ENCODE measurements at places on chromosomes 3 and 15.
A peak's percentile ranks its signal among the peaks of the same experiment; 100 is the strongest.

GRCh38 chr3:102005551-102005950, 156.2 kb downstream of the NFKBIZ start:
- DNase-seq = no peak

GRCh38 chr3:188041193-188041592, 112.8 kb upstream of the LPP start:
- no peak for DNase-seq

- no peak for DNase-seq
Observed at GRCh38 chr15:95712785-95713184, 617.7 kb upstream of the NR2F2 start.

GRCh38 chr15:32936283-32936918, 218.6 kb downstream of the GREM1 start:
- DNase-seq = no peak

DNA sequence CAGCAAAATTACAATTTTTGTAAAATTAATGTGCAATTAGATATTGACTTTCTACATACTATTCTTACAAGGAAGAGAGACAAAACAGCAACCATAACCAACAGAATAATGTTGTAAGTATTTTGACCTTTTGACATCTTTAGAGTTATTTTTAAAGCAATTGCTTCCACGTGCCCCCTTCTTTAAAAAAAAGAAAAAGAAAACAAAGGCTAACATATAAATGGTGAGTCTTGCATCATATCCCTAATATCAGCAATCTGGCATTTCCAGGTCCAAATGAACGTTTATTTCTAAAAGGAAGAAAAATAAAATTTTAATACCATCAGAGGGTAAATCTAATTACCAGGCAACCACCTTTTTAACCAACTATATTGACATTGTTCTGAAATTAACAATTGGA, 19.3 kb upstream of the STRIT1 start:
- no peak for DNase-seq

- peak; percentile 5 for DNase-seq
Observed at GRCh38 chr3:71652781-71653413, 69.4 kb upstream of the FOXP1 start.

DNA sequence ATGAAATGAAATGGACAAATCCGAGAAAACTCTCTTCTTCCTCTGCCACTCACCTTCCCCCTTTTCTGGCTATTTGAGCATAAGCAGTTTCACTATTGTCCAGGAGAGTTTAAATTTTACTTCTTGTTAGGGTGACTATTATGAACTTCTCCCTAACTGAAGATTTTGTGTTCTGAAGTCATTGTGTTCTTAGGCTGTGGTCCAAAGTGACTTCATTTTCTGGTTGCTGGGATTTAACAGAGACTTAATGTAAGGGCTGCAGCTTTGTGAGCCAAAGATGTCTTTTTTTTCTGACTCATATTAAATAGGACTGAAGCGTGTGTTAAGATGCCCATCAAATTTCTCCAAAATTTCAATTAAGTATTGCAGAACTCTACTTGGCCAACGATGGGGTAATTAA, 46.5 kb upstream of the FSTL1 start:
- DNase-seq = no peak

GRCh38 chr3:179046497-179047353, 24.9 kb downstream of the ZMAT3 start:
- DNase-seq = no peak

DNA sequence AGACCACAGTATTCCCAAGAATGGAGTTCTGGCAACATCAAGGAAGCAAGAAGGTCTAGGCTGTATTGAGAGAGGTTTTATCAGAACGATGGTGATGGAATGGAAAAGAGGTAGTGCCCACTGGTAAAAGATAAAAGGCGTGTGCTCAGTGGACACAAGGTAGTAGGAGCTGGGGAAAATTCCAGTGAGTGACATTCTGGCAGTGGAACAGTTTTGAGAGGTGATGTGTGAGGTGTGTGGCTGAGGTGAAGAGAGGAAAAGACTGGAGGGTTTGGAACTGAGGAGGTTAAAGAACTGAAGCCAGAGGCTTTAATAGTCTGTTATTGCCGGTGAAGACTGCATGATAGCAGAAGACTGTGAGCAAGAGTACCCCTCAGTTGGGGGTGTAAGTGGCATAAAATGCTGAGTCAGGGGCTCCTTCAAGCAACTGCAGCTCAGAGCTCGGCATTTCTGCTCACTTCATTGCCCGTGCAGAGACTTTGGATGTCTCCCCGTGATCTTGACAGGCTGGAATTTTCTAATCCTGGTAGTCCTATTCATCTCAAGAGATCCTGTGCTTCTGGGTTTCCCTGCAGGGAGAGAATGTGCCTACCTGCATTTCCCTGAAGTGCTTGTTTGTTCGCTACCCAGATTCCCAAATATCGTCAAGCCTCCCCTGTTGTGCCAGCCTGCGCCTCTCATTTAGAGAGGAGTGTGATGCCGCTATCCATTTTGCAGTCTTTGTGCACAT, 191.0 kb downstream of the SATB1 start:
- no peak for DNase-seq

- DNase-seq = no peak
Observed at GRCh38 chr3:132641837-132642538, 17.6 kb downstream of the ACAD11 start.

GRCh38 chr3:111864821-111865656, 6.0 kb downstream of the PHLDB2 start:
- no peak for DNase-seq

DNA sequence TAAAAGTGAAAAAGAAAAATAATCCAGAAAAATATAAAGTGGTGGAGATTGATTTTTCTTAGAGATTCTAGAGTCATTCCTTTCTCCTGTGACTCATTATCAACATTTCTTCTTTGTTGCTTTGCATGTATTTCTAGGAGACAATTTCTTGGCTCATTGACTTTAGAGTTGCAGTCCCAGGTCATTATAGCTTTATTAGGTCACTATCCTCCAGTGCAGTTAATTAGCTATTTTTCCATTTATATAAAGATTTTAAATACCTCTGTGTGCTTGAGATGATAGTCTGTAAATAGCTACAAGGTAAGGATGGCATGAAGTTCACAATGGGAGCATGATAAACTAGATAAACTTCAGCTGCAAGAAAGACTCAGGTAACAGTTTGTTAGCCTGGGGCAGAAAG, at the start of gene OR4F15:
Gene OR4F15, plus strand, starts transcription at position 301 of the 400 bp plus-strand sequence. CDS start 5,985 bp downstream, outside the sequence.
- no peak for DNase-seq

DNA sequence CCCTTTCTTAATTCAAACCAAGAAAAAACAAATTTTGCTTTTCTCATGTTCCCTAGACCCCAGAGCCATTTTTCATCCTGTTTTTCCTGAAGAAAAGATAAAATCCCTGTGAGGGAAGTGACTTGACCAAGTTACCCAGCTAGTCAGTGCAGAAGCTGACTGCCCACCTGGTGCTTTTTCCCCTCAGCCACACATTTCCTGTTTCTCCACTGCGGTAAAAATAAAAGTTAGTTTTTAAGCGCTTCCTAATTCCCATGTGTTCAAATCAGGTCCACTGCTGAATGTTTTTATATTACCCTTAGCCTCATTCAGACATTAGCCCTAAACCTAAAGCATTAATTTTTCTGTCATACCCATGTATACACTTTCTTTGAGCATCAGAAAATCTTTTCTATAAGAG, 26.1 kb downstream of the PPP2R3A start:
- DNase-seq = no peak

DNA sequence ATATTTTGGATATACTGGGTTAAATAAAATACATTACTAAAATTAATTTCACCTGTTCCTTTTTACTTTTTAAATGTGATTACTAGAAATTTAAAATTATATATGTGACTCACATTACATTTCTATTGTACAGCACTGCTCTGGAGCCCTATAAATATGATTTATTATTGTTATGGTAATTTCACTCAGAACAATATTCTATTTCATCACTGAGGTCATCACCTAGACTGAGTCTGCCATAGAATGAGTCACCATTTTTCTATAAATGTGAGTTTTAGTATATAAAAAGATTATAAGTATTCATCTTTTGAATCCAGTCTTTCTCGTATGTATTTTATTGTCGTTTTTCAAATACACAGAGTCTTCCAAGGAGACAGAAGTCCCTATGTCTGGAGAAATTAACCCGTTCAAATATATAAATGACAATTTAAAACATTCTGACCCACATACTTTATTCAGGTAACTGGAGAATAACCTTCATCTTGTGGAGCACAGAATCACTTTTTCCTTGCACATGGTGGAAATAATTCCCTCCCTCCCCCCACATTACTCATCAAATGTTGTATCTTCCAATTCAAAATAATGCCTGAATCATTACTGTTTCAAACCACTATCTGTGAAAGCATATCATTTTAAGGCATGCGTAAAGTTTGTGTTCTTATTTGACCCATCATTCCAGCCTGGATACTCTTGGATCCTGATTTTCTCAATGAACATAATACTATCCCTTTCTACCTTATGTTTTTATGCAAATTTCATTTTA, 30.0 kb downstream of the CHST14 start:
- no peak for DNase-seq

DNA sequence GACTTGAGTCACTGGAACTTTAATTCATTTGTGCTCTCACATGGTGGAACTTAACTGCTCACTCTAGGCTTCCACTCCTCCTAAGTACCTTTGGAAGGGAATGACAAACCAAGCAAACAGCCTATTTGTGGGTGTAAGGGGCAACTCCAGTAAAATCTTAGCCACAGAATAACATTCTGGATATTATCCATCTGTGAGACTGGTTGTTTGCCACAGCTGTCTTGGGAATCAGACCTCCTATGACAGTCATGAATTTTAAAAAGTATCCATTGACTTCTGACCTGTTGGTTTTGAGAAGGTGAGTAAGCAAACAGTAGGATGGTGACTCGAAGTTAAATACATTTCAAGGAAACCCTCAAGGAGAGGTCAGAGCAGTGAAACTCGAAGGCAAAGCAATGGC, 147.3 kb upstream of the CDIN1 start:
- DNase-seq = no peak

DNA sequence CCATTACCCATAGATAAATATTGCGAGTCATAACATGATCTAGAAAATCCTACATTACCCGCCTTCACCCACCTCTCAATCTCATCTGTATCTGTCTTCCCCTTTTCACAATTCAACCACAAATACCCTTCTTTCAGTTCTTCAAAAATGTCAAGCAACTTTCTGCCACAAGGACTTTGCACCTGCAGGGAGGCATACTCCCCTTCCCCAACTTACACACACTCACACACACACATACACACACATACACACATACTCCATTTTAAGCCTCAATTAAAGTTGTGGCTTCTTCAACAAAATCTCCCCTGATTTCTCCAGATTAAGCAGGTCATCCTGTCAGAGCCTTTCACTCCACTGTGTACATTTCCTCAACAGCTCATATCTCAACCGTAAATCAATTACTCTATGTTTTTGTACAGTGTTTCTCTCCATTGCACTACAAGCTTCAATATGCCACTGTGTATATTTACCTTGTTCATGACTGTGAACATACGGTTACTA, 33.1 kb upstream of the CCDC50 start:
- DNase-seq = no peak

GRCh38 chr3:121660356-121661171, at the start of gene HCLS1:
Gene HCLS1 (minus strand): TSS chr3:121660903. CDS start chr3:121658347, 2,556 bp downstream.
- DNase-seq = peak; percentile 70

- no peak for DNase-seq
Observed at GRCh38 chr3:127970966-127971592, 56.0 kb downstream of the KBTBD12 start.

- DNase-seq = no peak
Observed at GRCh38 chr3:76585794-76586392, 454.0 kb upstream of the ROBO2 start.

DNA sequence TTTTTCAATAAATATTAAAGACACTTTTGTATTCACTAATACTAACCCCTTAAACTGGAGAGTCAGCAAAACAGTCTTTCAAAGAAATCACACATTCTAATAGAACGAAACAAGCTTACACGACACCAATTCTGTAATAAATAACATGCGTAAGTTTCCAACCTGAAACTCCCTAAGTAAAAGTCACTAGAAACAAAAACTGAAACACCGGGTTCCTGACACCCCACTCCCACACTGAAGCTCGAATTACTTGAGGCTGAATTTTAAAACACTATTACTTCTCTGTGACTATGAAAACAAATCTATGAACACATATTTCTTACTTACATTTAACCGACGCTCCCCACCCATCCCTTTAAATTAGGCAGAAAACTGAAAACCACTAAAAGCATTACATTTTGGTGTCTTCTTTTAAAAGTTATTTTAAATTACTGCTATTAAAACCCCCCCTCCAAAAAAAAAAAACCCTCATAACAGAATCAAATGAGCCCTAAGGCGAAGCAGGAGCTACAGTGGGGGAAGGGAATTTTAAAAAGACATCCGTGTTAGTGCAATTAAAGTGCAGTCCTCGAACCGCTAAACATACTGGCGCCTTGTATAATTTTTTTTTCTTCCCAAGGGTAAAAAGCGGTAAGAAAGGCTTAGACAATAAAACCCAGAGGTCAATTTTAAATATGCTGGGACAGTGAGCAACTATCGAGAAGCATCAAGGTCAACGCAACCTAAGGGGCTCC, 878 bp downstream of the SPPL2A start:
- peak; percentile 42 for DNase-seq

DNA sequence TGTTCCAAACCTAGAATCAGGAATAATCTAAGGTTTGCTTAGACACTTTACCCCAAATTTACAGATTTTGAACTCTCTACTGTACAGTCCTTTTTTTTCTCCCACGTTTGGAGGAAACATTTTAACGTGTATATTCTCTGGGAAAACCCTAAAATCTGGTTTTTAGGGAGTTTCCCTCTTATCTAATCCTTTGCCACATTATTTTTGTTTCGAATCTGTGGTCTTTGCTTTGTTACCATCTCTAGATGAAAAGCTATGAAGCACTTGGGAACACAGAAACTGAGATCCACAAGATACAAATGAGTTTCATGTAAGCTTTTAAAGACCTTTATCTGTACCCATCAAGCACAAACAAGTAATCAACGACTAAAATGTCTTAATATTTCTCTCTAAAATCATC, 41.3 kb downstream of the PLD1 start:
- no peak for DNase-seq

DNA sequence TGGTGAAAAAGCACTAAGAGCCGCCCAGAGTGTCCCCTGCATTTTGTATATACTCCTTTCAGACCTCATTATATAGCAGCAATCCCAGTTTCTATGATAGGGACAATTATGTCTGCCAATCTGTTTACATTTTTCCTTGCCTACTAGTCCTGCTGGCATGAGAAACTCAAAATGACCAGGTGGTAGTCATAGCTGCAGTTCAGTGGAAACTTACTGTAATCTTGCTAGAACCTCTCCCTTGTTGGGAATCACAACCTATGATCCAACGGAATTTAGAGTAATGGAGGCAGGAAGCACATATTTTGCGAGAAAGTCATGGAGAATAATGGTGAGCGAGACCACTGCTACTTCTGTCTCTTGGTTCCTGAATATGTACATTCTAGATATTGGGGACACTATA, 28.6 kb upstream of the MINAR1 start:
- no peak for DNase-seq
